Aorta (tissue), 5 donors: ENCODE measurements at places on chromosomes 1 and 21. TPM values are rescaled to one million over a fixed set of nuclear protein-coding genes. Genes with fewer than 3 reads are reported as not detected.

Gene KCNQ4
- total RNA-seq, result 8.7 TPM

Gene KCNA2
- total RNA-seq, result 1.0 TPM

Gene AHCTF1
- total RNA-seq, result 32.4 TPM

GRCh38 chr1:166136699-166137401, 30.0 kb downstream of the FAM78B start:
- no peak overlapping the region for H3K27ac ChIP-seq
- DNase-seq, result no peak
- H3K4me1 ChIP-seq, result no peaks in the 10 kb centered on the region

GRCh38 chr1:153928245-153928644, 5.5 kb upstream of the GATAD2B start:
- DNase-seq, result no peak
- no peaks in the 10 kb centered on the region for H3K27me3 ChIP-seq
- no peaks in the 10 kb centered on the region for H3K4me1 ChIP-seq
- H3K4me3 ChIP-seq, result no peak overlapping the region

DNA sequence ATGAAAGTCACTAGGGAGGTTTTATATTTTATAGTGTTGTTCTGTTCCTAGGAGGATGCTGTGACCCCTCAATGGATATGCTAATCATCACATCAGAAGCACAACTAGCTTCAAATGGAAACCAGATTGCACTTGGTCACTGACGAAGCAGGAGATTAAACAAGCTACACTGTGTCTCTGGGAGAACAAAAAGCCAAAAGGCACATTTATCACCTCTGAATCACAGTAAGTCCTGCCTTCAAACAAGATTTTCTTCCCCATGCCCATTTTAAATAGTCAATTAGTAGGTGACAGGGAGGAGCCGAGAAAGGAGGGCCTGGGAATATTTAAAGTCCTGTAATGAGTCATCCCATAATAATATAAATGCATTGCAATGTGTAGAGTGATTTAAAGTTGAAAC, 38.1 kb downstream of the RGS2 start:
- H3K4me3 ChIP-seq, result no peak overlapping the region
- no peaks in the 10 kb centered on the region for H3K27me3 ChIP-seq
- H3K27ac ChIP-seq, result no peak overlapping the region
- peaks cover under 1% of the 10 kb centered on the region for H3K4me1 ChIP-seq

DNA sequence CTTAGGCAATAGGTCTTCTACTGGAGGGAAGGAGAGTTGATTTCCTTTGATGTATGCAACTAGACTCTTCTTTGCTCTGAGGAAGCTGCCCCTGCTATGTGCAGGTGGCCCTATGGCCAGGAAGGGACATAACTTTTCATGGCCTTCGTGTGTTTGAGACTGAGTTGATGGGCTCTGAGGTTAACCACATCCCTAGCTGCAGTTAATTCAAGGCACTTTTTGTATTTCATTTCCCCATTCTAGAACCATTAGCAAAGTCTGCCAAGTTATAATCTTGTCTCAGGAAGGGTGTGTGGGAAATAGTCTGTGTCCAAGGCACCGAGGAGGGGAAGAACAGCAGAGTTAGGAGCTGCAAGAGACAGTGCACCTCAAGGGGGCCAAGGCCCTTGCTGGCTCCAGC, 2.5 kb downstream of the FCRL4 start:
- DNase-seq, result no peak
- no peaks in the 10 kb centered on the region for H3K36me3 ChIP-seq
- no peak overlapping the region for H3K27ac ChIP-seq
- no peak overlapping the region for H3K4me3 ChIP-seq

- no peaks in the 10 kb centered on the region for H3K27me3 ChIP-seq
- no peaks in the 10 kb centered on the region for H3K36me3 ChIP-seq
- H3K27ac ChIP-seq, result no peak overlapping the region
Measured at GRCh38 chr1:228282329-228283042, 74.6 kb downstream of the OBSCN start.

DNA sequence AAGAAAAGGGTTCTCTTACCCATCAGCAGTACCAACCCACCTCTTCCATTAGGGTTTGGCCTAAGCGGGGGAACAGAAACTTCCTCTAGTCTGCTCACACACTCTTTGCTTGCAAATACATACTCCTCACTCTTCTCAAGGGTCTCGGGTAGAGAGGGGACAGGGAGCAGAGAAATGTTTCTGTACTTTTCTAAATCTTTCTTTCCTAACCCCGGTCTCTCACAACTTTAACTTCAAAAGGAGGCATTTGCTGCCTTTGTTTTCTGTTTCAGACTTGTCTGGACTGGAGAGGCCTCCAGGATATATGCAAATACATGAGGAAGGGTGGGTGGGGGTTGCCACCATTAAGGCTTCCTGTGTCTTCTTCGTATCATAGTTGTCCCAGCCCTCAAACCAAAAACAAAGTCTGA, 10.5 kb upstream of the LAX1 start:
- no peaks in the 10 kb centered on the region for H3K36me3 ChIP-seq
- H3K4me1 ChIP-seq, result no peaks in the 10 kb centered on the region
- no peak overlapping the region for H3K4me3 ChIP-seq
- no peaks in the 10 kb centered on the region for H3K27me3 ChIP-seq
- no peak for DNase-seq

DNA sequence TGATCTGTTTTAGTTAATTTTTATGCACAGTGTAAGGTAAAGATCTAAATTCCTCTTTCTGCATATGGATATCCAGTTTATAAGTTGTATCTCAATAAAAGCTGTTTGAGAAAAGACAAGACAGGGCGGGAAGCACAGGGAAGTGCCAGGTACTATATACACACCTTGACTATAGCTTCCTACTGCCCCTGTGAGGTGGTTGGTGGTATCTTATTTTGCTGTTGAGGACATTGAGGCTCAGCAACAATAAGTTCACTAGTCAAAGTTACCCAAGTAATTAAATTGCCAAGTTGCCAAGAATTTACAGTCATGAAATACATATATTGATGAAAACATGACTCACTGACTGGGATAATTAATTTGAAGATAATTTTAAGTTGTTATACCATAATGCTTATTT, 109.1 kb downstream of the CD247 start:
- DNase-seq, result no peak
- no peaks in the 10 kb centered on the region for H3K4me1 ChIP-seq
- H3K36me3 ChIP-seq, result peaks cover 2% of the 10 kb centered on the region
